ENCODE measurements at places on chromosomes 7 and 10.

GRCh38 chr7:140153666-140154161 lies 23.1 kb downstream of the KDM7A start:
- no peak for DNase-seq

- DNase-seq: no peak
Observed at GRCh38 chr7:155263581-155264143, 34.0 kb upstream of the INSIG1 start.

- no peak for DNase-seq
Observed at GRCh38 chr10:5698062-5698461, 13.4 kb downstream of the TASOR2 start.

DNA sequence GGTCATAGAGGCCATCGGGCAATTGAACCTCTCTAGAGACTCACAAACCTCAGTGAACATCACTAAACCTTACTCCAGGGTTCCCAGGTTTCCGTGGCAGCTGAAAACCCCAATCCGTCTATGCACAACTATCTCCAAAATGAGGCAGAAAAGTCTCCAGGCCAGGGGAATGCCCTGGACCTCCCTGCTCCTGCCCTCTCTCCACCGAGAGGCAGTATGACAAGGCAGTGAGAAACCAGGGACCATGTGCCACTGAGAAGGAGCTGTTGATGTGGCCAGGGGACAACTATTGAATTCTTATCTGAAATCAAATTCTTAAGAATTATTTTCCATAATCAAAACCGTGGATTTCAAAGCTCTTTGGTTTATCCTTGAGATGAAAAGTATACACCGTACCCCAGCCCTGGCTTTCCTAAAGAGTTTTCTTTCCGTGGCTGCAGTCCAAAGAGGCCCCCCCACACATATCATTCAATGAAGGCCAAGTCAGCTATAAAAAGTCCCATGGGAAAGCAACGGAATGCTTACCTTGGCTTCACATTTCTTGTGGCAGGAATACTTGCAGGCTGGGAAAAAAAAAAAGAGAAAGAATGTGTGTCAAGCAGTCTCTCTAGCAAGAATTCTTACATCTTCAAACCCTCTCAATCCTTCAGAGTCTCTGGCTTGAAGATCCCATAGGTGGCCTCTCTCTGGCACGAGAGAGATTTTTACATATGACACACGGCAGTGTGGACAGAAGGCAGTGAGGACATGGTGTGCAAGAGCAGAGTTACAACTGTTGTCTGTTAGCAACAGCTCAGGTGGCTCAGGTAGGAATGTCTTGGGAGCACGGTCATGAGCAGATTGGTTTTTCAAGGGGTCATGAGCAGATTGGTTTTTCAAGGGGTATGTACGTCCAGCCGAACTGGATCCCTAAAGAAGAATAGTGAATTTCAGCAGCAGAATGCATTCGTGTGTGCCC lies 75.2 kb downstream of the TNS3 start:
- no peak for DNase-seq

GRCh38 chr10:19500959-19501358 lies 315.3 kb upstream of the PLXDC2 start:
- DNase-seq: no peak

All from activated CD8-positive, alpha-beta memory T cell treated with anti-CD3 and anti-CD28 coated beads for 24 hours (primary cell).